RPMI7951 (cell line): ENCODE measurements at places on chromosomes 2 and 18. TPM values are rescaled to one million over a fixed set of nuclear protein-coding genes. Genes with fewer than 3 reads are reported as not detected.

Gene PIAS2
- 17.2 and 23.8 TPM in 2 replicates for total RNA-seq

Gene ARHGAP28
- 0.24 and 0.29 TPM in 2 replicates for total RNA-seq

Gene RGPD6
- total RNA-seq, result 15.1 and 20.1 TPM in 2 replicates

Gene ZNF519
- total RNA-seq, result 7.6 and 10.3 TPM in 2 replicates

Gene COL6A3
- total RNA-seq, result 3.6 and 4.1 TPM in 2 replicates
